8988T (cell line): ENCODE measurements at places on chromosomes 5 and 9.

DNA sequence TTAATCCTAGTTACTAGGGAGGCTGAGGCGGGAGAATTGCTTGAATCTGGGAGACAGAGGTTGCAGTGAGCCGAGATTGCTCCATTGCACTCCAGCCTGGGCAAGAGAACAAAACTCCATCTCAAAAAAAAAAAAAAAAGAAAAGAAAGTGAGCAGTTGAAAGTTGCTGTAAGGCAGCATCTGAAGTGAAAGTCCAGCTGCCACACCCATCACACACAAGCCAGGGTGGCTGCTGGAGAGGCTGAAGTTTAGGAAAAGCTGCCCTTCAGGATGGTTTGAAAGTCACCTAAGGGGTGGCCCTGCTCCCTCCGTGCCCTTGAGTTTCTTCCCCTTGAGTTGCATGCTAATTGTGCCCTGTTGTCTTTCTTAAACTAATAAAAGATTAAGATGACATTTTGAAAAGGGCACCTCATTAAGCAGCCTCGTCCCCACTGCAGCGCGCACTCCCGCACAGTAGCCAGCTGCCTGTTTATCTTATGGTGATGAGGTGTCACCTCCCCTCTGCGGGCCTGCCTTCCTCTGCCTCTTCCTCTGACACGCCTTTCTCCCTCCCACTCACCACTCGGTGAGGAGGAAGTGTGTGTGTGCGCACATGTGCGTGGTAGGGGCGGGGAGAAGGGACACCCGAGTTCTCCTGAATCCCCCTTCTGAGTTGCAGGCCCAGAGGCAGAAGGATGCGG, 104.2 kb upstream of the PANK3 start:
- no peak for DNase-seq

DNA sequence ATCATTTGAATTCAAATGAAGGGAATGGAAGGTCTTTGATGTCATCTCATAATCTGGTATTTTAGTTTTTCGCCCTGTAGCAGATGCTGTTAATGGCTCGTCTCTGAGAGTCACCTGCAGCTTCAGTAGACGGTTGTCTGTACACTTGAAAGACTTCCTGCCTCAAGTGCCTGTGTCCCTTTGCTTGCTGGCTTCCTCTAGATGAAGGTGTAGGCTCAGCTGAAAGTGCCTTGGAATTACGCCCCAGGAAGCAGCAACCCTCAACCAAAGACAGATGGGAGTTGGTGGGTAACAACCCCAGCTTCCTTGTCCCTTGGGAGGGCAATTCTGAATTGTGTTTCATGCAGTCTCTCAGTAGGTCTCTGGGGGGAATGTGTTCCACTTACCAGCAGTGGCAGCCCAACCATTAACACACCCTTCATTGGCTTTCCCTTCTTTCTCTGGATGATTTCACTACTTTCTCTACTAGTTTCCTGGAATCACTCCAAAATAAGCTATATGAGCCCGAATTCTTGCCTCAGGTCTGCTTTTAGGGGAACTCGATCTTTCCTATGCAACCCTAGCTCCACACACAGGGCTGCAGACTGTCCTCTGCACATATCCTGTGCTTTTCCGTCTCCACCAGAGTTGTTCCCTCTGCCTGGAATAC, 395.6 kb downstream of the DMAC1 start:
- DNase-seq, result no peak

- no peak for DNase-seq
These were observed 187.6 kb upstream of the S1PR3 start for GRCh38 chr9:88803546-88804253.

DNA sequence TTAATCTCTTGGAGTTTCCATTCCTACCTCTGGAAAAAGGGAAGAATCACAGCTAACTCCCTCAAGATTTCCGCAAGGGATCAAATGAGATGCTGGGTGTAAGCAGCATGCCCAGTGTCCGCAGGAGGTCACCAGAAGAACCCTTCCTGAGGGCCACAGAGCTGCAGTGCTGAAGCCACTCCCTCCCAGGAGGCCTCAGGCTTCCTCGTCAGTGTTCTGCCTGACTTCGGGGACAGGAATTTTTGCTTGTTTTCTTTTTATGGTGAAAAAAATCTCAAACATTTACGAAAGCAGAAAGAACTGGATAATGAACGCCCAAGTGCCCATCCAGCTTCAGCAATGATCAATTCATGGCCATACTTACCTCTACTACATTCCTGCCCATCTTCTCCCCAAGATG, 183.0 kb downstream of the CDK5RAP2 start:
- DNase-seq, result no peak

DNA sequence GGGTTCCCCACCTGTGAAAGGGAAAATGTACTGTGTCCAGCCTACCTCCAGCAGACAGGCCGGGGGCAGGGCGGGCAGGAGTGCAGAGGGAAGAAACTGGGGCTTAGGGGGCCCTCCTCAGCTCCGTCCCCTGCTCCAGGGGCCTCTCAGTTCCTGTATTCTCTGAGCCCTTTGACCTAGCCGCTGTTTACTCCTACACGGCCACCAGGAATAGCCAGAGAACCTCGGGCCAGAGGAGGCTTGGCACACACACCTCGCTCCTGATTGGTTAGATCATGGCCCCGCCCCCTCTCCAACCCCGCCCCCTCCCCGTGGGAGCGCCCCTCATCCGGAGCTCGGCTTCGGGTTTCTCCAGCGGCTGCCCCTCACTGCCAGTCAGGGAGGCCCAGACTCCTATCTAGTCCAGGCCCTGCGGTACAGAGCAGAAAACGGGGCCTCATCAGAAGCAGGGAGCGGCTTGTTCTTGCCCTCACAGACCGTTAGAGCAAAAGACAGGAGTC, 2.2 kb downstream of the ST6GALNAC6 start:
- no peak for DNase-seq

GRCh38 chr5:142977363-142978051, 207.3 kb downstream of the ARHGAP26 start:
- no peak for DNase-seq
